Endodermal cell (in vitro differentiated cells): ENCODE measurements at places on chromosomes 5 and 9. TPM values are rescaled to one million over a fixed set of nuclear protein-coding genes. Genes with fewer than 3 reads are reported as not detected.

The TRAF2 gene
- total RNA-seq: 41.7 and 45.9 TPM in 2 replicates

The PRRT1B gene
- 29.1 to 74.2 TPM (median 71.4 TPM) in 3 replicates for total RNA-seq

The SLC6A7 gene
- not detected in 3 replicates for total RNA-seq

The RASEF gene
- total RNA-seq: 1.1 and 1.4 TPM in 2 replicates

The LHX3 gene
- not detected in 2 replicates for total RNA-seq

The LTC4S gene
- 5.7 to 7.6 TPM (median 6.1 TPM) in 3 replicates for total RNA-seq

The MAP1B gene
- total RNA-seq: 85.9 to 103 TPM (median 87.9 TPM) in 3 replicates

The FGF18 gene
- 0.57 and 0.61 TPM in 2 replicates for total RNA-seq

The ST8SIA4 gene
- total RNA-seq: 47.0 and 49.4 TPM in 2 replicates

The PCDH12 gene
- total RNA-seq: not detected in 3 replicates

The TMEM174 gene
- total RNA-seq: not detected in 2 replicates

GRCh38 chr5:180119031-180119902, 47.7 kb upstream of the RNF130 start:
- peak; percentile 43 for DNase-seq

GRCh38 chr5:1720396-1721110, 79.1 kb downstream of the MRPL36 start:
- DNase-seq: peak; percentile 17

DNA sequence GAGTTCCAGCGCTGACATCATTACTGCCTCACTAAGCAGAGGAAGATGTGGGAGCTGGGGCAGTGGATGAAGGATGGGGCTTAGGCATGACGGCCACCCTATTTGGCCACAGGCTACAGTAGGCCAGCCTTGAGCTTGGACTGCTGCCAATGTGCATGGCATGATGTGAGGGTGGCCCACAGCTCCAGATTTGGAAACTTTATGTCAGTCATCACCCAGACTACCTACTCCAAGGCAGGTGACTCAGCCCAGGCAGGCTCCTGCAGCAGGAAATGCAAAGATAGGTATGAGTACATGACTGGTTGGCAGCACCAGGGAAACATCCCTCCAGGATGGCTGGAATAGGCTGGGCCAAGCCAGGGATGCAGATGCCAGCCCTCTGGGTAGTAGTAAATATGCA, 303.6 kb downstream of the SPOCK1 start:
- no peak for DNase-seq

DNA sequence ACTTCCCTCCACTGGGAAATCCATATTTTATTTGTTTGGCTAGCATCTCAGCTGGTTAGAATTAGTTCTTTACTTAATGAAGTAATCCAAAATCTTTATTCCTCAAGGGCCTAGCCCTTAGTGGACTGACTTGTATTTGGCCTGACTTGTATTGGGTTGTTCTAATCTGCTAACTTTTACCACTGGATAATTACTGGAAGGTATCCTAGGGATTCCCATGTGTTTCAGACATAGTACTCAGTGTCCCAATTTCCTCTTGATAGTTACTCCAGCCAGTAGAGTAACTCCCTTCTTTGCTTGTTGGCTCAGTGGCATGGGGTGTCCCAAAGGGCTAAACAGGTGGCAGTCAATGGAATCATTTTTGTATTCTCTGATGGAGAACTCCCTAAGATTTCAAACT, 156.0 kb downstream of the DCP2 start:
- DNase-seq: no peak

- DNase-seq: peak; percentile 33
Measured at GRCh38 chr9:38344566-38345324, 47.8 kb upstream of the ALDH1B1 start.

DNA sequence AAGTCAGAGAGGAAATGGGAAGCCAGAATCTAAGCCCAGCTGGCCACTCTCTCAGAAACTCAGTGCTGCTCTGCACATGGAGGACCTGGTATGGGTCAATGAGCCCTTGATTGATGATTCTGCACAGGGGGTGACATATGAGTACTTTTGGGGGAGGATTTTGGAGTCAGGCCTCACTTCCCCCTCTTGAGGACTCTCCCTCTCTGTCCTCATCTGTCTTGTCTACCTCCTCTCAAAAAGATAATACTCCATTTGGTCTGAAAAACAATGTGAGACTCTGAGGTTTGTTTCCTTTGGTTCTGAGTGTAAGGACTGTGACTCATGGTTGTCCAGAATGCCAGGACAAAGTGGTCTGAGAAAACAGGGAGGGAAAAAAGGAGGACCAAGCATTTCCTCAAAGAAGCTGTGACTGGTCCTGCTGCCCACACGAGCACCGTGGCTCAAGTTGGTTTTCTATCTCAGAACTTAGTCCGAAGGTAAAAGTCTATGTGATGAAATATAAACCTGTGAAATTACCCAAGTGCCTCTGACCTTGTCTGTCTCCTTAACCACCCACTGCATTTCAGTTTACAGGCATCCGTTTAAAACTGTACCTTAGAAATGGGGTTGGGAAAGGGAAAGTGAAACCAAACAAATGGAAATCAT, 11.1 kb downstream of the TTC39B start:
- DNase-seq: no peak

- DNase-seq: no peak
Measured at GRCh38 chr9:17064558-17064957, 70.3 kb upstream of the CNTLN start.

DNA sequence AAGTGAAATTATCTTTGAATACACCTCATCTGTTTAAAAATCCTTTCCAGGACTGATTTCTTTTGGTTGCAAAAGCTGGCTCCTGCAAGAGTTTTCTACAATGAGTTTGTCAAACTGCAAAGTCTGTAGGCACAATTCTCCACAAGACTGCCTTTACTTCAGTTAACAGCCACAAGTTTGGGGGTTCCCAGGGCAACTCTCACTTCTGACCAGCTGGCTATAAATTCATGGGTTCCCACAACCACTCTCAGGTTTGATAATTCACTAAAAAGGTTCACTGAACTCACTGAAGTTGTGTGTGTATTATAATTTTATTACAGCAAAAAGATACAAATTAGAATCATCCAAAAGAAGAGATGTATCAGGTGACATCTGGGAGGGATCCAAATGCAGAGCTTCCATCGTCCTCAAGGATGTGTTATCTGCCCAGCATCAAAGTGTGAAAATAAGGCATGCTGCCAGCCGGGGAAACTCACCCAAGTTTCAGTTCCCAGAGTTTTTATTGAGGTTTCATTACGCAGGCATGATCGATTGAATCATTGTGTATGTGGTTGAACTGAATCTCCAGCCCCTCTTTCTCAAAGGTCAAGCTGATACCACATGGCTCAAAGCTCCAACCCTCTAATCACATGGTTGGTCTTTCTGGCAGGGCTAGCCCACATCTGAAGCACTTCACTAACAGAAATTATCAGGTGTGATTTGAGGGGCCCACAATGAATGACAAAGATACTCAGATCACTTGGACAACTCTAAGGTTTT, 19.0 kb upstream of the PSIP1 start:
- DNase-seq: no peak

GRCh38 chr5:96655085-96655484, 7.1 kb upstream of the CAST start:
- no peak for DNase-seq

- no peak for DNase-seq
Measured at GRCh38 chr9:129415942-129416651, 204.8 kb downstream of the C9orf50 start.

DNA sequence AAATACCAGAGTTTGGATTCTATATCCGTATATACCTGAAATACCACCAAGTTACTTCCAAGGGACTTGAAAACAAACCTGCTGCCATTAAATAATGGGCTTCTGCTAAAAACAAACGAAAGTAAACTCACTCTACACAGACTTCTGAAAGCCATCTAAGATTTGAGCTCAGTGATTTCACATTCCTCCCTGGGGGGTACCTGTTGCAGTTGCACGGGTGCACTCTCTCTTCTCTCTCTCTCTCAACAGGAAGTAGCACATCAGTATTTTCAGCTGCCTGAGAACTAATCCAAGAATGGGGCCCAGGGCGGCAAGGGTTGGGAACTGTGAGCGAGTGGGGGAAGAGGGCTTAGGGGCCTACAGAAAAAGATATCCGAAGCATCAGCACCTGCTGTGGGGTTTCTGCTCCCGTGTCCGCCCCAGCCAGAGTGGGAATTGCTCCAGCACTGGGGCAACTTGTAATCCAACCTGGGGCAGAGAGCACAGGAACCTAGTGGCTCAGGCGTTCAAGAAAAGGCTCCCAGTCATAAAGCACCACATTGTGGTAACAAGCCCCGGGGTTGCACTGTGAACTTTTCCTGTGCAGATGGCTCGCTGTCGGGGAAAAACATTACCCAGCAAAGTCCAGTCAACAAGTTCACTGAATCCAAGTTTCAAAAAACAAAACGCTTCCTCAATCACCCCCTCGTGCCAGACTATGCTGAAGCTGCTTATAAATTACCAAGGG, 99.8 kb downstream of the EFNA5 start:
- peak; percentile 80 for DNase-seq

DNA sequence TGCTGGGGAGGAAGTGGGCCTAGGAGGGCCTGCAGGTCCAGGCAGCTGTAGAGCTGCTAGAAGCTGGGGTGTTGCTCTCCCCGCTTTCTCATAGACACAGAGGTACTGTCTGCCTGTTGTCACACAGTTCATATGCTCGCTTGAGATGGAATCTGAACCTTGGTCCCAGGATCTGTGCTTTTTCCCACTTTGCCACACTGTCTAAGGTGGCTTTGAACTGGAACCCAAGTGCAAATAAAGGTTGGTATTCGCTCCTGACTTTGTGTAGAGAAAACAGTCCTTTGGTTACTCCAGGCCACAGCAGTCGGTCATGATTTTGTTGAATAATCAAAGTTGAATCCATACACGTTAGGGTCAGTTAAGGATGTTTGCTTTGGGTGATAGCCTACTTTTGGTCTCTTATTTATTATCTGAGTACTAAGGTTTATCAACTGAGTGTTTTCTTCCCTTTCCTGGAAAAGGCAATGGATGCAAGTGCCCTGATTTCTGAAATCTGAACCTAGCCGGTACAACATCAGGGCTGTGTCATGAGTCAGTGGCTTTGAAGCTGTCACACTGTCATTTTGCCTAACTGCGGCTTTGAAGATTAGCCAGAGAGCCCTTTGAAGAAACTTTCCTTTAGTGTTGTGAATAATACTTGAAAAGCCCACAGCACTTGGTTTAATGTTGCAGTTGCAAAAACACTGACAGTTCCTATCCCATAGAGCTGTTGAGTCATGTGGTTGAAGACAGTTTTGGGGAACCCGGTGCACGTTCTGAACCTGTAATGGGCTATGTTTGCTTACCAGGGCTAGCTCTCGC, 41.3 kb downstream of the HABP4 start:
- DNase-seq: no peak

- DNase-seq: no peak
Measured at GRCh38 chr5:39257554-39257953, 38.2 kb upstream of the FYB1 start.

GRCh38 chr5:123344816-123345426, 78.3 kb downstream of the CEP120 start:
- peak; percentile 53 for DNase-seq

GRCh38 chr9:8684978-8685708, 885.6 kb upstream of the DMAC1 start:
- DNase-seq: no peak

GRCh38 chr5:151924564-151925301, at the start of gene GLRA1:
GLRA1 (minus strand) TSS chr5:151924851; CDS start chr5:151924549, 302 bp downstream.
- DNase-seq: peak; percentile 93
